Activated CD8-positive, alpha-beta memory T cell treated with anti-CD3 and anti-CD28 coated beads for 1 hour (primary cell): ENCODE measurements at places on chromosomes 3 and 15.

- DNase-seq = no peak
These were observed 406.4 kb upstream of the PROK2 start for GRCh38 chr3:72191209-72191960.

DNA sequence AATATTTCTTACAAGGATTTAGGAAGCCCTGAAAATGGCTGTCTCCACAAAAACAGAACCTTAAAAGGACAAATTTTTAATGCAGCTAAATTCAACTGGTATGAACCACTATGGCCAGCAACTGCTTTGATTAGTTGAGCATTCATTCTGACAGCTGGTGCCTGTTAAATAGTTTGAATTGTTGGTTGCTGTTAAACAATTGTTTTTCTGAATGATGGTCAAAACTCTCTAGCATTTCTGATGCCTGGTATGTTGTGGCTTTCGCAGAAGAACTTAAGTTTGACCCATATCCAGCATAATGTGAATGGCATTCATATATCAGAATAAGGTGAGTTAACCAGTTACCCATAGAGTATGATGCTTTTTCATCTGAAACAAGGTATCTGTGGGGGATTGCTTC lies 138.4 kb downstream of the MEIS2 start:
- DNase-seq = no peak

GRCh38 chr3:54822206-54822605 lies 105.7 kb downstream of the LRTM1 start:
- no peak for DNase-seq

DNA sequence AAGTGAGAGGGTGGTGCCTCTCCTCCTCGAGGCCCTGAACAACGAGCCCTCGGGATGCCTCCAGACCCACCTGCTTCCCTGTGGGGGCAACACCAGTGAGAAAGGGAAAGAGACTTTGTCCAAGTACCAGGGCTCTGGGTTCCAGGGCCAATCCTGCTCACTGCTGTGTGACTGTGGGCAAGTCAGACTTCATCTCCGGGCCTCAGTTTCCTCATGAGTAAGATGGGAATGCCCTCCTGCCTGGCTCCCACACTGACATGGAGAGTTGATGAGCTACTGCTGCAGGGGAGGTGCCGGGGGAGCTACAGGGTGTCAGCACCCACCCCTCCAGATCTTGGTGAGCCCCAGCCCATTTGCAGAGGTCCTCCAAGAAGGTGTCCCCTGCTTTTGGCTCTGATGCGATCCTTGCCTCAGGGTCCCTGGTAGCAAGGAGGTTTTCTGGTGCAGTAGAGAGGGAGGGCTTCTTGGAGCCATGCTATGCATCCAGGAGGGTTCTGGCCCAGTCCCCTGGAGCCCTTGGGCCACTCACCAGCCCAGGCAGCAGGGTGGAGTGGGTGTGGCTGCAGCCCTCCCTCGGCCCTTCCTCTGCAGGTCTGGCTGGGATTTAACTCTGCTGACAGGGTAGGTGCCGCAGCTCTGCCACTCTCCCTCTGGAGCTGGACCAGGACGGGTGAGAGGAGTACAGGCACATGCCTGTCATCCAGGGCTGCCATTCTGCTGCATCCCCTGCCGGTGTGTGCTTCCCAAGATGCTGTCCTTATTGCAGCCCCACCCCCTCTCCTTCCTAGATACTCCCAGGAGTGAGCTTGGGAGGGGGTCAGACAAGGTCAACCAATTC lies 26.9 kb downstream of the LOXL1 start:
- no peak for DNase-seq

- DNase-seq = no peak
These were observed 28.9 kb downstream of the SEC22C start for GRCh38 chr3:42552830-42553229.

GRCh38 chr3:8776406-8776805 lies 7.0 kb upstream of the OXTR start:
- no peak for DNase-seq

DNA sequence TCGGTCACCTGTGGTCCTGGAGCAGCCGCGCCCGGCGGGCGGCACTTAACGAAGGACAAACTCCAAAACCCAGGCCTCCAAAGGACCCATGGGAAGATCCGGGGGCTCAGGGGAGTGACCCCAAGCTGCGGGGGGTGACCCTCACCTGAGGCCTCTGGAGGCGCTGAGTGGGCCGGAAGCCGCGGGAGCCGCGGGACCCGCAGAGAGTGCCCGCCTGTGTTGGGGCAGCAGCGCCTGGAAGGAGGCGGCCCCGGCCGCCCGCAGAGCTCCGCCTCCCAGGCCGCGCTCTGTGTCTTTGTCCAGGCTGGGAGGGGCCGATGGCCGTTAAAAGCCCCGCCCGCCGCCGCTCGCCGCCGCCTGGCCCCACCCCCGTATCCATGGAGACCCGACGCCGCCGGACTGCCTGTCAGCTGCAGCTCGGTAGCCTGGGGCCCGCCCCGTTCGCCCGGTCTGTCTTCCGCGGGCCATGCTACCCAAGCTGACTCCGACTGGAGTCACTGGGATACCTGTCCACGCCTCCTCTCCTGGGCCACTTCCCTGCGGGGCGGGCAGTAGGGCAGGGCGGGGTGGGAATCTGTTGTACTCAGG lies 15.3 kb upstream of the FANCD2 start:
- DNase-seq = no peak

DNA sequence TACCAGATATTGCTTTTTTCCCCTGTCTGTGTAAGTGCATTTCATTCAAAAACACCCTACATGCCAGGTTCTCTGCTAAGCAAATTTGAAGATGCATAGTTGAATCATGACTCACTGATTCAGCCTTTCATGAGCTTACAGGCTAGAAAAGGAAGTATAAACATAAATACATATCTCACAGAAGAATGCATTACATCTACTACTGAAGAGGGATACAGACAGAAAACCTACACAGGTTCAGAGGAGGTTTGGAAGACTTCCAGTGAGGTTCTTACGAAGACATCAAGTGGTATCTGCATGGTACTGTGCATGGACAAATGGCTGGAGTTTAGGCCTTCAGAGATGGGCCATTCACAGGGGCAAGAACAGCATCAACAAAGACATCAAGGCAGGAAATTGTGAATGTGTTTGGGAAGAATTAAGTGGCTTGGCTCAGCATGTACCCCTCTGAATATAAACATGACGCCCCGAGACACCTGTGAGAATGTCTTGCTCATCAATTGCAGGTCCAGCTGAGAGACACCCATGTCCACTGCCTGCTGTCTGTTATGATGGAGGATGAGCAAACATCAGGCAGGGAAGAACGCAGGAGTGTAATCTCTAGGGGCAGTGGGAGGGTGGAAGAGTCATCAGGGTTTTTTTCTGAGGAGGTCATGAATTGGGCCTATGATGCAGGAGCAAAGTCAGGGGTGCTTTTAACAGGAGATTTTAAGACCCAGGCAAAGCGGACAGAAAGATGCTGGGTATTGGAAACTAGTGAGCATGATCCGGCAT lies 105.1 kb upstream of the GALNT15 start:
- no peak for DNase-seq

DNA sequence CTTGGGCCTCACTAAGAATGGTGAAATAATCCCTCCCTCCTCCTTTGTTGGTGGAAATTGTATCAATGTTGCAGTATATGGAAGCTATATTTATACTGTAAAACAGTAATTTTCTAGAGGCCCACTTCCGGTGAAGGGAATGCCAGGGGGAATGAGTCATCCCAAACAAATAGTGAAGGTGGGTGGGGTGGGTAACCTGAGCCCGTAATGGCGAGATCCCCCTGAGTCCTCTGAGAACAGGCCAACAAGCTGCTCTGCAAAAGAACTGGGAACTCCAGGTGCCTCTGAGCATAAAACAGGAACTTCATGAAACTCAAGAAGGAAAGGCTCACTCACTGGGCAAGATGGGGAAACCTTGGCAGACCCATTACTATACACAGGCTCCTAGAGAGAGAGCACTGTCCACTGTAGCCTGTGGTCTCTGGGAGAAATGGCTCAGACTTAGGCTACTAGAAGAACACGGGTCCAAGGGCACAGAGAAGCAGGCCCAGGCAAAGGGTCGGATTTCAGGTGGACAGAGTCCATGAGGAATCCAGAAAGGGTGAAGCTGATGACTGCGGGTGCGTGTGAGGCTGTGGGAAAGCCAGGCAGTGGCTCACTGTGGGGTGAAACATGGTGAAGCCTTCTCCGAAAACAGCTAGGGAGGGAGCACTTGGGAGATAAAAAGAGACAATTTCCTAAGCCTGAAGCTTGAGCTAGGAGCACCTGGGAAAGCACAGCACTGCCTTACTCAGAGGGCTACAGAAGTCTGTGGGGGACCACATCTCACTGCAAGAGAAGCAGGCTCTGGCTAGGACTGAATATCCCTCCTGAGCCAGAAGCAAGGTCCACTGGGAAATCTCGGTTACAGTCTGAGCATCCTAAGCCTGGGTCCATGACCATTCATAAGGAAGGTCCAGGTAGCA lies 19.8 kb downstream of the LARP6 start:
- no peak for DNase-seq

GRCh38 chr15:48645558-48646330 lies at the start of gene FBN1:
Gene FBN1, minus strand, starts transcription at chr15:48645709. Its CDS starts 940 bp downstream, at chr15:48644769.
- DNase-seq = no peak

DNA sequence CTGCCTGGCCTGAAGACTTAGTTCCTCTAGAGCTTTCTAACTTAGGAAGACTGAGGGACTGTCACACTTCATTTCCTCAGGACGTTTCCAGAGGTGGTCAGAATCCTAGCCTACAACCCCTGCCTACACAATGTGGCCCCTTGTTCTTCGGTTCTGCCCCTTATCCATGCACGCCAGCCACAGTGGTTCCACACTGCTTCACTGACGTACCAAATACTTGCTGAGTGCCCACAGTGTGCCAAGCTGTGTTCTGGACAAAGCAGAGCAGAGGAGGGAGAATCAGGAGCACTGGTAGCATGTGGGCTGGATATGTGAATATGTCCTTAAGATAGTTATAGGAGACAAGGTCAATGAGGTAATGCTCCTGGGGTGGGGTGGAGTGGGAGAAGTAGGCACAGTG lies 70.5 kb upstream of the SAMMSON start:
- no peak for DNase-seq

DNA sequence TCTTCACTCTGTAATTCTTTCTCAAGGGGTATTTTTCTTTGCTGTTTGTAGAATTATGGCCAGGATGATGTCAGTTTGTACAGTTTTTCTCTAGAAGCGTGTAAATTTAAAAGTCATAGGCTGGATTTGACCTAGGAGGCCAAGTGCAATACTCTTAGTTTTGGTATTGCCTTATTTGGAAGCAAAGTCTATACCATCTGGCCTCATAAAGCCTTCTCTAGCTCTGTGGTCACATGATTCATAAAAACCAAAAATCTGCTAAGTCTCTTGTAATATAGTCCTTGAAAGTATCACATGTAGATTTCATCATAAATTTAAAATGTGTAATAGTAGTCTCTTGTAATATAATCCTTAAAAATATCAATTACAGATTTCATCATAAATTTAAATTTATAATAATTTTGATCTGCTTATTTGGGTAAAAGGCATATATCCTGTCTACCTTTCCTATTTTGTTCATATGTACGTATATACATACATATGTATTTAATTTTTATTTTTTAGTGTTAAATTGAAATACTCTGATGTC lies 25.6 kb downstream of the TEX9 start:
- no peak for DNase-seq

- no peak for DNase-seq
These were observed 278.9 kb downstream of the ULK4 start for GRCh38 chr3:41682996-41683395.

DNA sequence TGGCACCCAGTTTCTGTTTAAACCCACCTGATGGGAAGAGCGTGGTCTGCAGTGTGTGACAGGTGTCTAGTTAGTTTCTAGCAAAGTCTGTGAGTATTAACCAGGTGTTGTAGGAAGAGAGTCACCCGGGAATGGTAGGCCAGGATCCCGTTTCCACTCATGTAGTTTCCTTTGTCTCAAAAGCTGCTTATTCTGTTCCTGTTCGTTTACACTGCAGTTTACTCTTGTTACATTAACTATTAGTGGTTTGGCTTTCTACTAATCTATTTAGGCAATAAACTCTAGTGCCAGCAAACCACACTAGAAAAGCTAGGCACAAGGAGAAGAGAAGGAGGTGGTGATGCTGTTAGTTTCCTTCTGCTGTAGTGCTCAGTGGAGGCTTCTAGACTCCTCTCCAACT lies 32.7 kb downstream of the WDR76 start:
- no peak for DNase-seq

- no peak for DNase-seq
These were observed 475 bp upstream of the SPINT1 start for GRCh38 chr15:40843261-40843884.

DNA sequence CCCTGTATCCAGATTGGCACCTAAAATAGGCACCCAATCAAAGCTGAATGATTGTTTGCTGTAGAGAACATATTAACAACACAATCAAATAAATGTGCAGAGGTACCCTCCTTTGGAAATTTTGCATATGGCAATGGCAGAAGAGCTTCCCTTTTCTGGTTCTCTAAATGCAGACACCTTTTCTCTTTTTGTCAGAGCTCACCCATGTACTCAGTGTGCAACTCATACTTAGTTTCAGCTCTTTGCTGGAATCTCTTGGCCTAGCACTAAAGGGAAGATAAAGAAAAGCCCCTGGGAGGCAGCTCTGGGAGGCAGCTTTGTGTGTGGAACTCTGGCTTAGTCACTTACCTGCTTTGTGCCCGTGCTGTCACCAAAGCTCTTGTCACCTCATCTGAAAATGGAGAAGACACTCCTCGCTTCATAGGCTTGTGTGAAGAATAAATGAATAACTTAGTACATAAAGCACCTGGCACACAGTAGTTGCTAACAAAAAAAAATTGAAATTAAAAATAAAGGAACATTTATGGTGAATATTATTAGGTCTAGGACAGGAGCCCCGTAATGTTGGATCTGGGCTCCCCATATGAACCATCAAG lies 28.8 kb downstream of the ST6GAL1 start:
- DNase-seq = no peak

- no peak for DNase-seq
These were observed 222.6 kb downstream of the ABHD5 start for GRCh38 chr3:43913036-43913948.

GRCh38 chr15:85494048-85494777 lies 113.8 kb downstream of the AKAP13 start:
- no peak for DNase-seq

DNA sequence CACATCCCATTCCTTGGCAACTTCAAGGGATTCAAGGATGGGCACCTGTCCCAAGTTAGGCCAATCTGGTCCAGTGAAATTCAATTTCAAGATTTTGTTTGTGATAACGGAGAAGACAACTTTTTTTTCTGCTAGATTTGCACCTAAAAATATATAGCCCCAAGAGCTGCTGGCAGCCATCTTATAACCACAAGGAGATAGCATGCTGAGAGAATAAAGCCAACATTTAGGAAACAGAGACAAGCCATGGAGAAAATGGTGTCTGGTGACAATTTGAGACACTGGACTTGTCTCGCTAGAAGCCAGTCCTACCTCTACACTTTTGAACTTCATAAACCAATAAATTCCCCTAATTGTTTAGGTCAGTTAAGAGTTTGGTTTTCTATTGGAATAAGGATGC lies 5.4 kb downstream of the PARL start:
- no peak for DNase-seq

- no peak for DNase-seq
These were observed 28.1 kb downstream of the BCL2A1 start for GRCh38 chr15:79942741-79943481.
